ENCODE measurements at places on chromosomes 7 and 10.

DNA sequence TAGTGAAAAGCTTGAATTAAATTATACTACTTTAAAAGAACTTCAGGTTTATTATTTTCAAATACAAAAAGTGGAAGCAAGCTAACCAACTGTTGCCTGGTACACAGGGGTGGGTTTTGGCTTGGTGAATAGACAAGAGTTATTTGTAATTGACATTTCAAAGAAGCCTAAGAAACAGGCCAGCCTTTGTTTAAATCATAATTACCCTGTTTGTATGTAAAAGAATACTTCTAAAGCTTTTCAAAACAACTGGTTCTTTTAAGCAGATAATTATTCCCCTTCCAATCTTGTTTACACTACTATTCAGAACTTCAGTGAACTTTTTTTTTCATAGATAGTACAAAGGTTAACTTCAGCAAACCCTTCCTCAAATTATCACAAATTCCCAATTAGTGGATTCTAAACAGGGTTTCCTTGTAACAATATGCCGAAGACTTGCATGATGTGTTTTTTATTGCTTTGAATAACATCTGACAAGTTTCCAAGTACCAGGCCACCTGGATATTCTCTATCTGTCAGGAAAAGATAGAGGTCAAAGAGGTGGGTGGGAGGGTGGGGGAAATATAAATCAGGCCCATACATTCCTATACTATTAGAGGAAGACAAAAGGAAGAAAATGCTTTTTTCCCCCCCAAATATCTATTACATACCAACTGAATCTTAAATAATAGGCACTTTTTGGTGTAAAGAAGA is 20.4 kb downstream of the SSMEM1 start:
- DNase-seq, result no peak

DNA sequence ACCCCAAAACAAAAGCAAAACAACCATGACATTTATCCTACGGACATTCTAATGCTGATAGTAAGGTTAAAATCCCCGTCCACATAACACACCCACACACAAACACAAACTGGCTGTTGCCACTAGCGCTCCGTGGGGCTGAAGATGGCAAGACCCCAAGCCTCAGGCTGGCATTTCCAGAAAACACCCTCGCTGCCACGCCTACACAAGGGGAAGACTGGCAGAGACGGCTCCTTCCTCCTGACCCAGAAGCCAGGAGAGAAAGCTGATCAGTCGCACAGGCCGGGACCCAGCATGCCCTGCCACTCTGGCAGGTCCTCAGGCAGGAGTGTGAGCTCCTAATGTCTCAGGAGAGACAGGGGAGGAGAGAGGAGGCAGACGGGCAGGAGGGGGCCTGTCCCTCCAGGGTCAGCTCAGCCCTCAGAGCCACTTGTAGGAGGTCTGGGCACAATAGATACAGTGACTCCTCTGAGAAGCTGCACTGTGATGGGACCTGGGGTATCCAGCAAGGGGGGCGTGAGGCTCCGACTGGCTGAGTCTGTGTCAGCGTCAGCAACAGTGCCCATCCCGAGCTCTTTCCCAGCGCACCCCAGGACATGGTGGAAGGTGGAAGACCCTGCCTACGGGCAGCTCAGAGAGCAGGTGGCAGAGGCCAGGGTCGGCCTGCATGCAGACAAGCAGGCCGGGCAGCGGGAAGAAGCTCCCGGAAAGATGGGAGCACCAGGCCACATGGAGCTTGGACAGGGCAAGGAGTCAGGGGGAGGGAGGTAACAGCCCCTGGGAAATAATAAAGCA is 326.9 kb downstream of the PTPRN2 start:
- DNase-seq, result no peak

GRCh38 chr10:59012839-59013238 is 163.6 kb upstream of the PHYHIPL start:
- DNase-seq, result no peak

- no peak for DNase-seq
These were observed 190.4 kb downstream of the SKIDA1 start for GRCh38 chr10:21334891-21335696.
